ENCODE measurements at places on chromosomes 4 and X.
A peak's percentile ranks its signal among the peaks of the same experiment; 100 is the strongest.

DNA sequence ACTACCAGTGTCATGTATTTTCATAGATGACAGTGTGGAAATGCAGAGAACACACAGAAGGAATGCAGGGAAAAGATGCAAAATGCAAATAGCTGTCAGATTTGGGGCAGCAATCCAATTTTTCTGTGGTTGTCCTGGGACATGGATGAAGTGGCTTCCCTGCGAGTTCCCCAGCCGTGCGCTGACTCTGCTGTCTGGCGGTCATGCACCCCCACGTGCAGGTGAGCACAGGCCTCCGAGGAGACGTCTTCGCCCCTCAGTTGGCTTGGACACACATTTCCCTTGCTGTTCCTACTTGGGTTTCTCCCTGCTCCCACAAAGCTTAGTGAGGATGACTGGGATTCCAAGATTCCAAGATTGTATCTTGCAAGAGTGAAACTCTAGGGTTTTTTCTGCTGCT is 24.4 kb downstream of the BLOC1S4 start:
- DNase-seq = no peak

DNA sequence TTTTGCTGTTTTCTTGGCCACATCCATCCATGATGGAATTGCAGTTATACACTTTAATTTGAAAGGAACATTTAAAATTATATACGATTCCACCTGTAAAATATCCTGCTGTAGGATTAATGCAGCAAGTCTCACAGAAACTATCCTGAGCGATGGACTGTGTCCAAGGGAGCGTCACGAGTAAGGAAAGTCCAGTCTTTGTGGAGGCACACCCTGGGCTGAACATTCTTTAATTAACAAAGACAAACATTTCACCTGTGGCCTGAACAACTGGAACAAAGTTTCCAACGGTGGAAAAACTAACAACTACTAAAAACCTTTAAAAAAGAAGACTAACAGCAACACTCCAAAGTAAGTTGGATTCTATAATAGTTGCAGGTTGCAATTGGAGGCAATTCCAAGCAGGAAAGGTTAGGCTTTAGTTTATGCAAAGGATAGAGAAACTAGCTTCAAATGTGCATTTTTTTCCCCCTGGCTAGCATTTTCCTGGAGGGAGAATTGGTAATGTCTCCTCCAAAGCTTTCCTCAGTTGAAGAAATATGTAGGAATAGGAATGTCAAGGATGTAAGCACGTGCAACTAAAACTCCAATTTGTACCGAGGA is 11.0 kb downstream of the EREG start:
- DNase-seq = no peak

DNA sequence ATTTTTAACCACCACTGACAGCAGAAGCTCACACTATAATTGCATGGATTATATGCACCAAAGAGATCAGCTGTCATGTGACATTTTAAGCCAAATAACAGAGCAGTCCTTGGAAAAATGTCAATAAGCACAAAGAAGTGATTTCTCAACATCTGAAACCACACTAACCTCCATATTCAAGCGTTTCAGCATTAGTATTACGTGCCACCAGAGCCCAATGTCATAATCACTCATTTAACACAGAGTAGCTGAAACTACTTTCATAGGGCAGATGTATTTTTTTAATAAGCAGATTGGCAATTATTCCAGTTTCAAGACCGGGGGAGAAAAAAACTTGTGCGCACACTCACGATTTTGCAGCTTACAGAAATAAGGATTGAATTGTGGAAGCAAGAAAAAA is 76.6 kb downstream of the SH3KBP1 start:
- DNase-seq = no peak

GRCh38 chr4:151750156-151750555 is 10.7 kb downstream of the GATB start:
- no peak for DNase-seq

DNA sequence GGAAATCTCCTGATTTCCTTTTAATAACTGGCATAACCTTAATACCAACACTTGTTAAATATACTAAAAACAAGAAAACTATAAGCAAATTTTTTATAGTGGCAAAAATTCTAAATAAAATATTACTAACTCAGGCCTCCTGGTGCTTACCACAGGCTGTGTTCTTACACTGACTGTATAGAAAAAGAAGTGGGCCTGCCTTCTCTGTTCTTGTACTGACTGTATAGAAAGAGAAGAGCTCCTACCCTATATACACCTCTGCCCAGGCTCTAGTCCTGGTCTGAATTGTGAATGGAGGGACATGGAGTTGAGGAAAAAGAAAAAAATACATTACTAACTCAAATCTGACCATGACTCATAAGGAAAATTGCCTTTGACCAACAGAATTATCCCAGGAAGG is 7.5 kb downstream of the ZNF41 start:
- DNase-seq = no peak

- DNase-seq = no peak
Observed at GRCh38 chrX:104432321-104432720, 133.7 kb upstream of the IL1RAPL2 start.

- DNase-seq = no peak
Observed at GRCh38 chr4:87042986-87043820, 108.4 kb downstream of the AFF1 start.

DNA sequence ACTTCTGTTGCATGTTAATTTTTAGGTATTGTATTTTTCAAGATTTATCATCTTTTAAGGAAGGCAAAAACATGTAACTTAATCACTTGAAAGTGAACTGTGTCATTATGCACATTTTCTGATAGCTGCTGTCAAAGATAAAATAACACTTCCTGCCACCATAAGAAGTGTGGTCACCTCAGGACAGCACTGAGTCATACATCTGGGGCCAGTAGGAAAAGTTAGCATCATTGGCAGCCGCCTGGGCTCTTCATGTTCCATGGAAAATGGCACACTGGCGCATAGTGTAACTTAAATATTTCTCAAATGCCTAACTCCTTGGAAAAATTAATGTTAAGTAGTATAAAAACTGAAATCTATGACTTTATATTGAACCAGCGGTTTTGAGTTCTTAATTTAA is 24.2 kb downstream of the CNKSR2 start:
- no peak for DNase-seq

DNA sequence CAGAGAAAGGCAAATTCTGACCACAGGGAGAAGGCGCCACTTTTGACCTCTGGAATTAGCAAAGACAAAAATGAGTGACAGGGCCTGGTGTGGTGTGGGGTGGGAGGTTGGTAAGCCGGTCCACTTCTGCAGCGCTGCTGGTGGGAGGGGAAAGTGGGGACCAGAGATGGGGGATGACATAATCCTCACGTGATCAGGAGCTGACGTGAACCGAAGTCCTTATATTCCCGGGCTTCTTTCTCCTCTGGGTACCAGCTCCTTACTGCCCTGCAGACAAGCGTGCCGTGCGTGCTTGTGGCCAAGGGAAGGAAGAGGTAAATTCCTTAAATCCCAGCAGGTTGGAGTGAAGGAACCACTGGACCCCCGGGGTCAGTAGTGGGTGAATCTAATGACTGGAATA is at the start of gene TCEAL7:
Gene TCEAL7 (plus strand): TSS at position 249 of the 400 bp plus-strand sequence. CDS start 1,165 bp downstream, outside the sequence.
- DNase-seq = no peak

DNA sequence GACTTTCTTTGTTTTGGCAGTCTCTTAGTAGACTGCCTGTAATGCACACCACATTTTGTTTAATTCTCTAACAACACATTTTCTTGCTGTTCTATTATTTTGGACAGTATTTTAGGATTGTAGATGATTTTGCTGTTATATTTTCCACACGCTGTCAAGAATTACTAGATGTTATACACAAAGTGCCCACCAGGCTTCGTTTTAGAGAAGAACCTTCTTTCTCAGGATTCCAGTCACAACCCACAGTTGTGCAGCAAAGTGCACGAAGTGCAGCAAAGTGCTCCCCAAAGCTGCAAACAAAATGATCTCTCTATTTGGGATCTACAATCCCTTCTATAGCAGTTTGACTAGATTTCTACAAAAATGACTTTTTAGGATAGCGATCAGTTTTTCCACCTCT is 2.4 kb downstream of the ZNF141 start:
- DNase-seq = no peak

- DNase-seq = no peak
Observed at GRCh38 chr4:186979961-186980745, 256.5 kb upstream of the FAT1 start.

DNA sequence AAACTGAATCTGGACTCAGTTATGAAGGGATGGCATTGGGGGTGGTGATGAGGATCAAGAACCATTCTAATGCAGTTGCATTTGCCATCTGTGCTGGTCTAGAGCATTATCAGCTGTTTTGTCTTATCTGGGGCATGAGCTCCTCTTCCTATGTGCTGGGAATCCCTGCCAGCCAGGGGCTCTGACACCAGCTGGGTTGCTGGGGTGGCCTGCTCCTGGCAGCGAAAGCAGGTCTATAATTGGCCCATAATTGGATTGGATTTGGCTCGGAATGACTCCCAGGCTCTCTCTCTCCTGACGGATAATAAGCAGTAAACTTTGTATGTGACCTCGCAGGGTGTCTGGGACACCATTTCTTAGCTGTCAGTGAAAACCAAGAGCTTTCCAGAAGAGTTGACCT is 34.1 kb downstream of the SMPX start:
- DNase-seq = no peak

- peak; percentile 31 for DNase-seq
Observed at GRCh38 chr4:54784161-54784671, 126.5 kb downstream of the KIT start.

- DNase-seq = no peak
Observed at GRCh38 chr4:7189475-7190277, 2.7 kb upstream of the SORCS2 start.

- DNase-seq = no peak
Observed at GRCh38 chr4:111466811-111467604, 678.2 kb upstream of the FAM241A start.

- DNase-seq = no peak
Observed at GRCh38 chr4:37652747-37653527, 33.2 kb downstream of the RELL1 start.

DNA sequence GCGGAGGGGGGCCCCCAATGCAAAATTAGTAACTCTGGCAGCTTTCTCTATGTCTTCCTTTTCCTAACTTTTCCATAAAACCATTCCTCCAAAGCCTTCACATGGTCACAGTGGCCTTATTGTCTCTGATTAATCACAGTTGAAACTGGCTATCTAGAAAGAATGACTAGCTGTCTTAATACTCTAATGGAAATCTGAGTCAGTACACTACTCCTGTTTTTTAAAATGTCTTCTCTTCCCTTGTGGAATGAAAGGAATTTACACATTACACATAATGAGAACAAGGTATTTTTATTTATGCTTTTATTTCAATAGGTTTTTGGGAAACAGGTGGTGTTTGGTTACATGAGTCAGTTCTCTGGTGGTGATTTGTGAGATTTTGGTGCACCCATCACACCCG is 66.3 kb upstream of the PUDP start:
- DNase-seq = no peak

DNA sequence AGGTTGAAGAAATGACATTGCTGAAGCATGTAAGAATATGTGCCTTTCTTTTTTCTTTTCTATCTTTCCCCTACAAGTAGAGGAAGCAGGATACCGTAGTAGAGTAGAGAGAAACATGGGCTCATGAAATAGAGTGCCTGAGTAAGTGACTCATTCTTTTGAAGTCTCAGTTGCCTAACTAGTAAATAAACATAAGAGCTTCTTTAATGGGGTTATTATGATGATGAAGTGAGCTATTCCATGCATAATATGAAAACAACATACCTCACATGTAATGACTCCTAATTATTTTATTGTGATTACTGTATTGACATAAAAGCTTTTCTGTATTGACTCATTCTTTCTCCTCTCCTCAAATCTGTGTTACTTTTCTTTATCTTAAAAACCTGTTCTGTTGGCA is 1538.2 kb downstream of the TECRL start:
- no peak for DNase-seq

GRCh38 chr4:92120810-92121498 is 182.8 kb upstream of the GRID2 start:
- no peak for DNase-seq
